ENCODE measurements at places on chromosomes 6 and 20.

- DNase-seq, result no peak
Observed at GRCh38 chr6:165574220-165575157, 88.6 kb downstream of the PDE10A start.

DNA sequence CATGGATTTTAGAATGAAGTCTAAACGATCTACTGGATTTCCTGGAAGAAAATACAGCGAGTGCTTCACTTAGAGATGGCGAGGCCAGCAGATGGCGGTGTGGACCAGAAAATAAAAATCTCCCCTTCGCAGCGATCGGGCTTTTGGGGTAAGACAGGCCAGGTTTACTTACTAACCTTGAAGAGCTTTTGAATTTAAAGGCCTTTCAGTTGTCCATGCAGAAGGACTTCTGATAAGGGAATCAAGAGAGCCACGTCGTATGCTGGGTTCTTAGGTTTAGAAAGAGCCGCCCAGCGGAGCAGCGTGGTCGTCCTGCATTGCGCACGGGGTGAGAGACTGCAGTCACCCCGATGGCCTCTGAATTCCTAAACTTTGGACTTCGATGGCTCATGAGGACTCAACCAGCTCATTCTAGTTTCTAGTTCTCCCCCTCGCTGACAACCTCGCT is 125.2 kb upstream of the RALGAPA2 start:
- DNase-seq, result peak; percentile 86

DNA sequence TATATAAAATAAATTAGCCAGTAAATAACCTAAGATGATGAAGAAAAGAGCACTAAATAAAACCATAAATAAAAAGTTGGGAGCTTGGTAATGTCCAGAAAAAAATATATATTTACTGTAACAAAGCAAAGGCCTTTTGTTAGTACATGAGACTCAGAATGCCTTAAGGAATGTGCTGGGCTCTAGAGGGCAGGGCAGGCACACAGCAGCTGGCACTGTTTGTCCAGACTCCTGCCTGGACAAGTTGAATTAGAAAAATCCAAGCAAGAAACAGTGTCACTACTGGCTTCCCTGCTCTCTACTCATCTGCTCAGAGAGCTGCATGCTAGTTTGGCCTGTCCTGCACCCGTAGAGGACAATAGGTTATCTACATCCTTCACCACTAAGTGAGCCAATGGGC is 8.8 kb downstream of the DEFB129 start:
- DNase-seq, result no peak

DNA sequence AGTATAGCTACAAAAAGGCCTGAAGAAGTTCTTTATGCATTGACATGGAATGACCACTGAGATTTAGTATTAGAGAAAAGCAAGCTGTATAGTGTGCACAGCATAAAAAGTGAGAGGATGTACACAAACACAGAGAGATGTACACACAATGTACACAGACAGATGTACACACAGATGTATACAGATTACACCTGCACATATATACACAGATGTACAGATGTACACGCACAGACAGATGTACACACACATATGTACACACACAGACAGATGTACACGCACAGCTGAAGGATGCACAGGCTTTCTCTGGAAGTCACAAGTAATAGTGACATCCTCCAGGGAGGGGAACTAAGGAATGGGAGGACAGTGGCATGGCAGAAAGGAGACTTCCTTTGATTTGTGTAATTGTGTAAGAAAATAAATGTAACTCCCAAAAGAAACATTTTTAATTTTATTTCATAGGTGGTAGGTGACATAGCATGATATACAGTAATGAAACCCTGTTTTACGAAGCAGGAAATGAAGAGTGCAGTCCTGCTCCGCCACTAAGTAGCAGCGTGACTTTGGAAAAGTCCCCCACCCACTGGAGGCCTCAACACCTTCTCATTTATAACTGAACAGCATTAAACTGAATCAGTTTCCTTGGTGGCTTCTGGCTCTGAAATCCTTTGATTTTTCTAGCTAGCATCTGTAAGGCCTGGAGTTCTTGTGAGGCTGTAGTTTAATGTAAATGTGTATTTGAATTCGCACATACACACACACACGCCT is 14.1 kb downstream of the NFATC2 start:
- DNase-seq, result no peak

DNA sequence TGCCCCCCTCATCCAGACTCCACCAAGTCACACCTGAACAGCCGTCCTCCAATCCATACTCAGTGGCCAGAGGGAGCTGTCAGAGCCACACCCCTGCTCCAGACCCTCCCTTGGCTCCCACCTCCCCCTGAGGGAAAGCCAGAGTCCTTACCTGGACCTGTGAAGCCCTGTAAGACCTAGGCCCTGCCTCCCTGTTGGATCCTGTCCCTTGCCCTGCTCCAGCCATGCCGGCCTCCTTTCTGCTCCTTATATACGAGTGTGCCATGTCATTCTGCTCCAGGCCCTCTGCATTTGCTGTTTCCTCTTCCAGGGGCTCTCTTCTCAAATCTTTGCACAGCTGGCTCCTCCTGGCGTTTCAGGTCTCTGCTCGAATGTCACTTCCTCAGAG is 100.3 kb upstream of the MYL9 start:
- DNase-seq, result no peak

GRCh38 chr6:39428152-39428551 is 105.7 kb upstream of the KCNK16 start:
- no peak for DNase-seq

GRCh38 chr20:20411402-20411801 is 43.5 kb downstream of the INSM1 start:
- peak; percentile 68 for DNase-seq

- DNase-seq, result no peak
Observed at GRCh38 chr6:142117366-142117765, 15.4 kb upstream of the GJE1 start.

- DNase-seq, result no peak
Observed at GRCh38 chr6:161736781-161737292, 463.0 kb upstream of the AGPAT4 start.
